ENCODE measurements at places on chromosomes 2 and 18. TPM values are rescaled to one million over a fixed set of nuclear protein-coding genes. Genes with fewer than 3 reads are reported as not detected.

Gene ALPG
- not detected for polyA plus RNA-seq

Gene EMILIN1
- polyA plus RNA-seq = 0.92 TPM

Gene SH3RF3
- polyA plus RNA-seq = not detected

Gene SH2D6
- not detected for polyA plus RNA-seq

Gene INHBB
- polyA plus RNA-seq = not detected

Gene FMNL2
- 0.08 TPM for polyA plus RNA-seq

Gene CD207
- 0.20 TPM for polyA plus RNA-seq

Gene CFAP210
- not detected for polyA plus RNA-seq

Gene ACVR2A
- polyA plus RNA-seq = 6.2 TPM

Gene TEKT4
- not detected for polyA plus RNA-seq

Gene RAPGEF4
- not detected for polyA plus RNA-seq

Gene DSC1
- 1.5 TPM for polyA plus RNA-seq

Gene TMEM200C
- polyA plus RNA-seq = not detected

Gene IL1F10
- polyA plus RNA-seq = not detected

Gene UGT1A7
- not detected for polyA plus RNA-seq

Gene PGAP1
- 0.62 TPM for polyA plus RNA-seq

Gene BCL2L11
- 2.0 TPM for polyA plus RNA-seq

Gene SCTR
- polyA plus RNA-seq = not detected

Gene OSBPL1A
- polyA plus RNA-seq = not detected

Gene SKOR2
- polyA plus RNA-seq = not detected

Gene USP34
- polyA plus RNA-seq = 37.3 TPM

Gene DOCK10
- 22.9 TPM for polyA plus RNA-seq

Gene IGFBP5
- not detected for polyA plus RNA-seq

Gene EVX2
- polyA plus RNA-seq = not detected

Gene CYP20A1
- 20.1 TPM for polyA plus RNA-seq

Gene INSIG2
- 15.9 TPM for polyA plus RNA-seq

Gene RHOB
- 0.91 TPM for polyA plus RNA-seq

Gene HOXD11
- not detected for polyA plus RNA-seq

Gene UGT1A8
- polyA plus RNA-seq = not detected

Gene FEV
- polyA plus RNA-seq = not detected

Gene FRZB
- not detected for polyA plus RNA-seq

Gene CACNB4
- polyA plus RNA-seq = not detected

Gene CNGA3
- not detected for polyA plus RNA-seq

Gene ADD2
- not detected for polyA plus RNA-seq

Gene KCTD1
- polyA plus RNA-seq = 0.76 TPM

Gene FSHR
- polyA plus RNA-seq = not detected

Gene CXCR2
- 117 TPM for polyA plus RNA-seq

Gene MC5R
- polyA plus RNA-seq = not detected

Gene TMSB10
- polyA plus RNA-seq = 4,386 TPM

Gene GPR45
- polyA plus RNA-seq = not detected

Gene TGFA
- polyA plus RNA-seq = 2.1 TPM

All from immature natural killer cell (primary cell).